ENCODE measurements at places on chromosomes 13 and 19.

DNA sequence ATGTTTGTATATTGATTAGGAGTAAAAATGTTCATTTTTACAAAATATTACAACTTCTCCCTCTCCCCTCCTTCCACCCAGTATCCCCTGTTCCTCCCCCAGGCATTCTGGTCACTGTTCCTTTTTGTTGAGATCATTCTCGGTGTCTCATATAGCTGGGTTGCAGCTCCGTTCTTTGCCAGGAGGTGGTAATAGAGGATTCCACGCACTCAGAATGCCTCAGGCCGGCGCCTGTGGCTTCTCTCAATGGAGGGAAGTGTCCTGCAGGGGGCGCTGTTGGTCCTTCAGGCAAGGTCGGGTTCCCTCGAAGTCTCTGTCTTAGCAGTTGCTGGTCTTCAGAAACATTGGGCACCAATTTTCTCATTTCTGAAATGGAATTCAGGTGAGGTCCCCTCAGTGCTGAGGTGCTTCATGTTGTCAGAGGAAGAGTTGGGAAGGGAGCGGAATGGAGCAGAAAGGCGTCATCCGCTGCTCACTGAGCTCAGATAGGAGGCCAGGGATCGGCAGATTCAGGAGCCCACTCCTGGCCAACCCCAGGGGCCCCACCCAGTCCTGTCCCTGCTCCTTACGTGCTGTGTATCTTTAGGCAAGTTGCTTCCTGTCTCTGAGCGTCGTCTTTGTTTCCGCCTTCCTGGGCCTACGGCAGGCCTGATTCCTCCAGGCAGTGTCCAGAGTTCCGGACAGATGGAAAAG, 10.3 kb upstream of the GARIN5A start:
- no peak for DNase-seq

- DNase-seq = no peak
Observed at GRCh38 chr19:397321-397720, 11.6 kb downstream of the C2CD4C start.

DNA sequence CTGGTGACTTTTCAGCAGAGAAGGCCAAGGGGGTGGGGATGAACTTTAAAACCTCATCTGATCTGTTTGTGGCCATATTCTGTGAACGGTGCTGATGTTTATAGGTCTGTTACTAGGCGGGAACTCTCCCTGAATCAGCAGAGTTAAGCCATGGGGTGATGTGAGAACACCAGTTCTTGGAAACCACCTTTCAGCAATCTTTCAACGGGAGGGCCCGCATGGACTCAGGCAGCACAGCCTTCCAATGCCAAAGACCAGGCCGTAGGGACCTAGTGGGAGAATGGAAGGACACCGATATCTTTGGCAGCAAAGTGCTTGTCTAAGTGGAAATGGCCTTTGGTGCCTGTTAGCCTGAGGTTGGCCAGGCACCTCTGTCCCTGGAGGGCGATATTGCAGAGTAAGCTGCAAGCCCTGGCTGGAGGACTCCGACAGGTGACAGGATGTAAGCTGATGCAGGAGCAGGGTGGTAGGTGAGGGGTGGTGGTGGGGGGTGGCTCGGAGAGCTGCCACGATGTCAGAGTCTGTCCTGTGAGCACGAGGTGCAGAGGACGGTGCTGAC, 57.0 kb downstream of the ERCC5 start:
- no peak for DNase-seq

DNA sequence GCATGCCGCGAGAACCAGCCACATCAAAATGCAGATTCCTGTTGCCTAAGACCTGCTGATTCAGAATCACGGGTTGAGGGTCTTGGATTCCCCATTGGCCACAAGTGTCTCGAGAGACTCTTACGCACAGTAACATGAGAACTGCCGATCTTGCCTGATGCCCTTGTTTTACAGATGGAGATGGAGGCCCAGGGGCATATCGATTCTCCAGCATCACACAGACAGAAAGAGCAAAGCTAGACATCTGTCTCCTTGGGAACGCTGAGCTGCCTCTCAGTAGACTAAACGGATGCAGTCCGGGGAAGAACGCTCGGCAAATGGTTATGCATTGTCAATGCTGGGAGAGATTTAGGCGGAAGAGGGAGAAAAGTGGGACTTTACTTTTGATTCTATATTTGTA, 5.4 kb downstream of the NLRP12 start:
- DNase-seq = no peak

- DNase-seq = no peak
Observed at GRCh38 chr13:107427536-107427935, 787.8 kb downstream of the LIG4 start.

GRCh38 chr13:74325106-74325505, 190.9 kb upstream of the KLF12 start:
- DNase-seq = peak; percentile 34

GRCh38 chr19:53160350-53160749, 1.5 kb upstream of the ZNF347 start:
- DNase-seq = no peak
